ENCODE measurements at places on chromosomes 4 and X.
A peak's percentile ranks its signal among the peaks of the same experiment; 100 is the strongest.

DNA sequence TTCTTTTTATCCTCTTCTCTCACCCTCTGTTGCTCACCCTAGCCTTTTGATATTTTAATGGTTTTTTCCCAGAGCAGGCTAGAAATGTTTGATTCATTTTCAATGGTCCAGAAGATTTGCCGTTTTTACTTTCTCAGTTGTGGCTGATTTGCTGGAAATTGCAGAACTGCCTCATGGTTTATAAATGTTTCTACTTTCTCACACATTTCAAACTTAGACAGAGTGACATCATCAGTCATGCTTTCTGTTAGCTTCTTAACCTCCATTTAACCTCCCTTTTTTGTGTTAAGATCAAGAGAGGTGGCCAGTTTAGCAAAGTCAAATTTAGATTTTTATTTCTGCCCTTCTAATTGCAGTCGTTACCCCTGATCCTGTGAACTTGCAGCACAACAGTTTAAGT, 8.7 kb downstream of the RXFP1 start:
- DNase-seq: no peak
- H3K36me3 ChIP-seq: no peaks in the 10 kb centered on the region
- no peak overlapping the region for H3K27ac ChIP-seq

GRCh38 chrX:109959356-109959871, 43.5 kb upstream of the TMEM164 start:
- no peaks in the 10 kb centered on the region for H3K4me1 ChIP-seq
- H3K27ac ChIP-seq: no peak overlapping the region
- peaks cover 4% of the 10 kb centered on the region for H3K27me3 ChIP-seq
- DNase-seq: no peak

GRCh38 chr4:151917145-151917734, 156.4 kb upstream of the GATB start:
- H3K27ac ChIP-seq: no peak overlapping the region
- H3K27me3 ChIP-seq: no peaks in the 10 kb centered on the region
- H3K4me3 ChIP-seq: no peak overlapping the region
- H3K36me3 ChIP-seq: no peaks in the 10 kb centered on the region

GRCh38 chr4:176271749-176272148, 2.7 kb upstream of the ASB5 start:
- no peak for DNase-seq
- no peaks in the 10 kb centered on the region for H3K36me3 ChIP-seq
- H3K4me3 ChIP-seq: no peak overlapping the region
- H3K27ac ChIP-seq: no peak overlapping the region
- no peaks in the 10 kb centered on the region for H3K27me3 ChIP-seq
- no peaks in the 10 kb centered on the region for H3K4me1 ChIP-seq

GRCh38 chrX:138771047-138771446, 59.5 kb upstream of the FGF13 start:
- H3K27me3 ChIP-seq: no peaks in the 10 kb centered on the region
- no peak for DNase-seq
- H3K27ac ChIP-seq: no peak overlapping the region
- H3K4me1 ChIP-seq: peaks cover 6% of the 10 kb centered on the region

DNA sequence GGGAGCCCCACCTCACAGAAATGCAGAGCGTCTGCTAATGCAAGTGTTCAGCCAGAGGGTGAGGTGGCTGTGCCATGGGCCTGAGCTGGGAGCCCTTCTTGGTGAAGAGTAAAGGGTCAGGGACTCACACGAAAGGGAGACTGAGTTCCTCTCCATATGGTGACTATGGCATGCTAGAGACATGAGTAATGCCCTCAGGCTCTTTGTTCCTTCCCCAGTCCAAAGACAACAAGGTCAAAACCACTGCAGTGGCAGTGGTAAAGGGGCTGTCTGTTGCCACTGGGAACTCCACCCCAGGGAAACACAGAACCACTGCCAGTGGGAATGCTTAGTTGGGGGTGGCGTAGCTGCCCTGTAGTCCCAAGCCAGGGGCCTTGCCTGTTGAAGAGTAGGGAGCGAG, 22.4 kb downstream of the RAB40AL start:
- no peaks in the 10 kb centered on the region for H3K27me3 ChIP-seq
- no peak for DNase-seq
- peaks cover 10% of the 10 kb centered on the region for H3K36me3 ChIP-seq
- no peaks in the 10 kb centered on the region for H3K4me1 ChIP-seq

DNA sequence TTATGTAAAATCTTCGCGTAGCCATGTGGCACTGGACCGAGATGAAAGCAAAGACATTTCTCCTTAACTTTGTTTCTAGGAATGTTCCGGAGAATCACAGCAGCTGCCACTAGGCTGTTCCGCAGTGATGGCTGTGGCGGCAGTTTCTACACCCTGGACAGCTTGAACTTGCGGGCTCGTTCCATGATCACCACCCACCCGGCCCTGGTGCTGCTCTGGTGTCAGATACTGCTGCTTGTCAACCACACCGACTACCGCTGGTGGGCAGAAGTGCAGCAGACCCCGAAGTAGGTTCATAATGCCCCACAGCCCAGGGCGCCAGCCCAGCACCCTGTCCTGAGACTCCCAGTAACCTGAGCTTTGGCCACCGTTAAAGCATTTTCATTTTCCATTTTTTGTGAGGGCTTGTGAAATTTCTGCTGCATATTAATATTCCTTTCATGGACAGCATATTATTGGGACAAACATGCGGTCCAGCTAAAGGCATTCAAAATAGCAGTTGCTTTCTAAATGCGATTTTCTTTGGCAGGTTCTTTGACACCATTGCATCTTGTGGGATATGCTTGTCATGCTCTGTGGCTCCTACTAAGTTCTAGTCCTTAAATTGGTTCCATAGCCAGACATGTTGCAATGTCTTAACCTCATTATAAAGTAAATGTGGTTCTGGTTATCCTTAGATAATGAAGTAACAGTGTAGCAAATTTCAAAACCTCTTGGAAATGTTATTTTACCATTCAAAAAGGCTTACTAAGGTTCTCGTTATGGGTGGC, 49.1 kb upstream of the MSANTD1 start:
- no peak for DNase-seq
- H3K4me3 ChIP-seq: no peak overlapping the region
- no peaks in the 10 kb centered on the region for H3K4me1 ChIP-seq
- no peaks in the 10 kb centered on the region for H3K27me3 ChIP-seq

GRCh38 chr4:74543983-74544382, 99.0 kb downstream of the AREG start:
- no peak for DNase-seq
- no peaks in the 10 kb centered on the region for H3K36me3 ChIP-seq
- no peaks in the 10 kb centered on the region for H3K4me1 ChIP-seq
- H3K4me3 ChIP-seq: no peak overlapping the region
- no peaks in the 10 kb centered on the region for H3K27me3 ChIP-seq

DNA sequence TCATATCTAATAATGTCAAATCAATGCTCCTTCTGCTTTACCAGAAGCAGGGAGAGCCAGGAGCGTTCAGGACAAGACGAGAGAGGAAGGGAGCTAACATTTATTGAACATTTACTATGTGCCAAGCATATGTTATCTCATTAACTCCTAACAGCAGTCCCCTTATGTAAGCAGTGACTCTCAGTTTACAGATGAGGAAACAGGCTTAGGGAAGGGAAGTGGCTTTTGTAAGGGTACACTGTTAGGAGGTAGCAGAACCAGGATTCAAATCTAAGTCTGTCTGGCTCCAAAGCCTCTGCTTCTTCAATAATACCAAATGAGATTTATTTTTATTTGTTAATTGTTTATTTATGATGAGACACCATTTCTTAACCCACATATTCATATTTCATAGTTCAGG, 2.6 kb upstream of the STARD8 start:
- H3K27ac ChIP-seq: no peak overlapping the region
- peaks cover 12% of the 10 kb centered on the region for H3K4me1 ChIP-seq
- no peak for DNase-seq
- H3K36me3 ChIP-seq: peaks cover 4% of the 10 kb centered on the region
- no peak overlapping the region for H3K4me3 ChIP-seq
- H3K27me3 ChIP-seq: no peaks in the 10 kb centered on the region

DNA sequence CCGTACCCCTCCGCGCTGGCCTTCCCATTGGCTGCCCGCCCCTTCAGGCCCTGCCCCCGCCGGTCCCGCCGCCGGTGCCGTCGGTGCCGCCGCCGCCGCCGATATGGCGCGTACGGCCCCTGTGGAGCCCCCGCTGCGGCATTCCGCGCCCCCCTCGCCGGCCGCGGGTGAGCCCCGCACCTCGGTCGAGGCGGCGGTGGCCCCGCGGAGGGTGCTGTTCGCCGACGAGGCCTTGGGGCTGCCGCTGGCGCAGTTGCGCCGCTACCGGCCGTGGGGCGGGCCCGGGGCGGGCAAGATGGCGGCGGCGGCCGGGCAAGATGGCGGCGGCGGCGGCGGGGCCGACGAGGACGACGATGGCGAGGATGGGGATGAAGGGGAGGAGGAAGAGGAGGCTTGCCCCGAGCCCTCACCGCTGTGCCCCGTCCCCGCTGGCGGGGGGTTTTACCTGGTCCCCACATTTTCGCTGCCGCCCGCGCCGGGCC, at the start of gene PPP1R3F:
TSS of gene PPP1R3F (plus strand) at position 27 of the 482 bp plus-strand sequence. CDS start at position 104, 77 bp downstream.
- H3K4me1 ChIP-seq: peaks cover 42% of the 10 kb centered on the region
- peak within 1 kb of the TSS; percentile 96 for H3K4me3 ChIP-seq
- no peaks in the 10 kb centered on the region for H3K27me3 ChIP-seq
- H3K27ac ChIP-seq: peak within 1 kb of the TSS; percentile 99

- H3K27ac ChIP-seq: no peak overlapping the region
- H3K36me3 ChIP-seq: peaks cover 14% of the 10 kb centered on the region
- DNase-seq: no peak
- no peaks in the 10 kb centered on the region for H3K27me3 ChIP-seq
- H3K4me3 ChIP-seq: peak overlapping the region; percentile 91
- peaks cover 39% of the 10 kb centered on the region for H3K4me1 ChIP-seq
Measured at GRCh38 chrX:47649781-47650163, 591 bp downstream of the ELK1 start.

- H3K27ac ChIP-seq: no peak overlapping the region
- H3K27me3 ChIP-seq: no peaks in the 10 kb centered on the region
- H3K4me3 ChIP-seq: no peak overlapping the region
Measured at GRCh38 chr4:99855678-99856077, 38.5 kb downstream of the LAMTOR3 start.

DNA sequence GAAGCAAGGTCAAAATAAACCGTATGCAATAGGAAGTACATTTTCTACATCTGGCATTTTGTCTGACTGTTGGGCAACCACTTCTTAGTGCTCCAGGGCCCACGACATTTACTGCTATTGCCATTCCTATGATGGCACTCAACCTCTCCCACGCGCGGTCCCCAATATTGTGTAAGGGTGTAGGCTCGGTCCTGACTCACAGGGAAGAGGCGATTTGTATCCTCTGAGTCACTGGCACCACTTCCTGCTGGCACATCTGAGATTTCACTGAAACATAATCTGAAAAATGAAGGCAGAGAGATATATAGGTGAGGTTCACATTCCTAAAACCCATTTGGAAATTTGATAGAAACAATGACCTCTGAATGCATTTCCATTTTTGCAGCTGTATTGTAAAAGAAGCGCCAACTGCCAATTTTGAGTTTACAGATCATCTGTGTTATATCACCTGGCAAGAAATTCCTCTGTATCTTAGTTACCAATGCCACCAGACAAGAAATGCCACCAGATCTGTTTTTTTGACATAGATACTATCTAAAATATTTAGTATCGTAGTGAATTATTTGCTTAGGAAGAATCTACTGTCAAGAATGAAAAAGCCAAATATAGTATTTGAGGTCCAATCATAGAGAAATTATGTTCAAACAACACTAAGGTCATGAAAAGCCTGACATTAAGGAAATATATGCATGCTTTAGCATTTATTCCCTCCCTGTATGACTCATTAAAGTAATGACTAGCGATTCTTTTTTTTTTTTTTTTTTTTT, 9.8 kb downstream of the EREG start:
- no peak overlapping the region for H3K4me3 ChIP-seq
- H3K36me3 ChIP-seq: no peaks in the 10 kb centered on the region
- no peaks in the 10 kb centered on the region for H3K4me1 ChIP-seq
- no peaks in the 10 kb centered on the region for H3K27me3 ChIP-seq
- no peak for DNase-seq
